ENCODE measurements at places on chromosomes 12 and 14.

GRCh38 chr12:102953221-102953620 lies 4.3 kb upstream of the ASCL1 start:
- DNase-seq = no peak

GRCh38 chr14:100864960-100865681 lies 38.4 kb downstream of the RTL1 start:
- DNase-seq = no peak

- DNase-seq = no peak
These were observed 448.4 kb downstream of the MDGA2 start for GRCh38 chr14:47226877-47227520.

DNA sequence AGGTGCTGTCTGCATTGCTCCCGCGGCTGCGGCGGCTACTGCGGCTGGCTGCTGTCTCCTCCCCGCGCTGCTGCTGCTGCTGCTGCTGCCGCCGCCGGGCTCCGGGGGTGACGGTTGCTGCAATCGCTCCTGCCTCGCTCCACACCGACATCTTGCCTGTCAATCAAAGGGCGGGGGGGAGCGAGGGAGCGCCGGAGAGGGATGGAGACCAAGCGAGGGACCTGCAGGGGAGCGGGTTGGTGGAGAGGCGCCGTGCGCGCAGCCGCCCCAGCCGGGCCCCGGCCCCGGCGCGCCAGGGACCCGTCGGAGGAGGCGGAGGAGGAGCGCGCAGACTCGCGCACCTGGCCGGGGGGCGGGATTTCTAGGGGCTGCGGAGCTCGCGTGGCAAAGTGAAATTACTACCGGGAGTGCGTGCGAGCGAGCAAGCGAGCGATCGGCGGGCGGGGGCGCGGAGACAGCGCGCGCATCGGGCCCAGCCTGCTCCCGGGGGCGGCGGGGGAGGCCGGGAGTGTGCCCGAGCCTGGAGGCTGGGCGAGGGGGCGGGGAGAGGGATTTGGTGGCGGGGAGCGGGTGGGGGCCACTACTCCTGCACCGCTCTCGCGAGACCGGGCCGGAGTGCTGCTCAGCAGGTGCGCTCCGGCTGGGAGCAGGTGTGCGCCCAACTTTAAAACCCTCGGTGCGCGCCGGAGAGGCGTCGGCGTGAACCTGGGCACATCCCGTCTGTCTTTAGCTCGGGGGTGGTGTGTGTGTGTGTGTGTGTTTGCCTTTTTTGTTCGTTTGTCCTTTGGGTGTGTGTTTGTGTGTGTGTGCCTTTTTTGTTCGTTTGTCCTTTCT lies at the start of gene KSR2:
KSR2 (minus strand) TSS at position 165 of the 834 bp plus-strand sequence. CDS start 735 bp downstream, outside the sequence.
- DNase-seq = peak; percentile 62

DNA sequence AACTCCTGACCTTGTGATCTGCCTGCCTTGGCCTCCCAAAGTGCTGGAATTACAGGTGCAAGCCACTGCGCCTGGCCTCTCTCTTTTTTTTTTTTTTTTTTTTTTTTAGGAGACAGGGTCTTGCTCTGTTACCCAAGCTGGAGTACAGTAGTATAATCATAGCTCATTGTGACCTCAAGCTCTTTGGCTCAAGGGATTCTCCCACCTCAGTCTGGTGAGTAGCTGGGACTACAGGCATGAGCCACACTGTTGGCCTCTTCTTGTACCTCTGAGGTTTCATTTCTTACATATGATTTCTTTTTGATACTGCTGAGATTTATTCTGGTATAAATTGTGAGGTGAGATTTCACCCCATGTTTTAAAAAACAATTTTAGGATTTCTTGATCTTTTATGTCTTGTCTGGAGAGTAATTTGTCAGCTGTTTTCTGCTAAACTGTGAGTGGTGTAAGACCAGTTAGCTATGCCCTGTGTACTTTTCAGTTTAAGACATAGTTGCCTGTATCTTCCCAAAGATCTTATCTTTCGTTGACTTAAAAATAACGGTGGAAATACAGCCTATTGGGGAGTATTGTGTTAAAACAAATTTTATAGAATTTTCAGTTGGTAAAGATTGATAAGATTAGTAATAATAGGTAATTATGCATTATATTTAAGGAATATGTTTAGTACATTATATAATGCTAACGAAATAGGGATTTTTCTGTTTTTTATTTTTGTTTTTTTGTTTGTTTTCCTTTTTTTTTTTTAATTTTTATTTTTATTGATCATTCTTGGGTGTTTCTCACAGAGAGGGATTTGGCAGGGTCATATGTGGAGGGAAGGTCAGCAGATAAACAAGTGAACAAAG lies 31.7 kb downstream of the WDR20 start:
- no peak for DNase-seq

- no peak for DNase-seq
These were observed 57.9 kb downstream of the ZFYVE21 start for GRCh38 chr14:103773521-103773920.

- DNase-seq = no peak
These were observed 14.8 kb downstream of the EMP1 start for GRCh38 chr12:13211191-13211858.

DNA sequence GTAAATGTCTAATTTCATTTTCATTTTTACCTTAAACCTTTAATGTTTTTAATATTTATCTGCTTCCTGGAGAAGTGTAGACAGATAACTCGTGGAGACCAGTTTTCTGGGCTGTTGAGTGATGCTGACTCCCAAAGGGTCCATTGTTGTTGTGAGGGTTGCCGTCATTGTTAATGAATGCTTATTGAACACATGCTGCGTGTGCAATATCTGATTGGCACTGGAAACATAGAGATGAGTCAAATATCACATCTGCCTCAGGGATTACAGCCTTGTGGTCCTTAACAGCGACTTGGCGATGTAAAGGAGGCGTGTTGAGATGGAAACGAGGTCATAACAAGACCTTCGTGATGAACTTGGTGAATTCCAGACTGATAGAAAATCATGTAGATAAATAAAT lies 85.9 kb downstream of the FBXW8 start:
- no peak for DNase-seq

DNA sequence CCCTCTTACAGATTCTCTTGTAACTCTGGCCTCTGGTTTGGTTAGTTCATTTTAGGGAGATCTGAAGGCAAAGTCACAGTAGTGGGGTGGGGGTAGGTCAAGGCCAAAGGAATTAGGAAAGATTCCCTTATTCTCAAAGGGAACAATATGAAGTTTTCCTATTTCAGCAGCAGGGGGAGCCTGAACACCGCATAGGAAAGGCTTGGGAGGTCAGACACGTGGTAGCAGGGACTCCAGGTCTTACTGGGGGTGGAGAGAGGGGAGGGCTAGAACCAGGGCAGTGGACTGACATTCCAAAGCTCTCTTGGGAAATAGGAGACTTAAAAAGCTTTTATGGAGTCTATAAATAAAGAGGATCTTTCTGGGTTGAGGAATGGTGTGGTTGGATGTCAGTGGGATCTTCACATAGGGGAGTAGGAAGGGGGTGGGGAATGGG lies 1.3 kb downstream of the ZC3H10 start:
- peak; percentile 54 for DNase-seq

DNA sequence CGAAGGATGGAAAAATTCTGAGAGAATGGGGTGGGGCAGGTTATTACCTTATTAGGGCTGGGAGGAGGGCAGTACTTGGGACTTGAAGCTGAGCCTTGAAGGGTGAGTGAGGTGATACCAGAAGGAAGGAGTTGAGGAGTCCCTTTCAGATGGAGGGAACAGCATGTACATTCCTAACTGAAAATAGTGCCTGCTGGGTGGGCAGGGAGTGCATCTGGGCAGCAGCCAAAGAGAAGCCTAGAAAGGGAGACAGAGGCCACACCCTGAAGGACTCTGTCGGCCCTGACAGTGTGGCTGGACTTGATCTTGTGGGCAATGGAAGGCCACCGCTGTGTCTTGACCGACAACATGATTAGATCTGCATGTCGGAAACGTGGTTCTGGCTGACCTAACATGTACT lies 147.6 kb downstream of the NDUFA12 start:
- no peak for DNase-seq

- no peak for DNase-seq
These were observed 1387.5 kb downstream of the LRFN5 start for GRCh38 chr14:42994051-42994736.

DNA sequence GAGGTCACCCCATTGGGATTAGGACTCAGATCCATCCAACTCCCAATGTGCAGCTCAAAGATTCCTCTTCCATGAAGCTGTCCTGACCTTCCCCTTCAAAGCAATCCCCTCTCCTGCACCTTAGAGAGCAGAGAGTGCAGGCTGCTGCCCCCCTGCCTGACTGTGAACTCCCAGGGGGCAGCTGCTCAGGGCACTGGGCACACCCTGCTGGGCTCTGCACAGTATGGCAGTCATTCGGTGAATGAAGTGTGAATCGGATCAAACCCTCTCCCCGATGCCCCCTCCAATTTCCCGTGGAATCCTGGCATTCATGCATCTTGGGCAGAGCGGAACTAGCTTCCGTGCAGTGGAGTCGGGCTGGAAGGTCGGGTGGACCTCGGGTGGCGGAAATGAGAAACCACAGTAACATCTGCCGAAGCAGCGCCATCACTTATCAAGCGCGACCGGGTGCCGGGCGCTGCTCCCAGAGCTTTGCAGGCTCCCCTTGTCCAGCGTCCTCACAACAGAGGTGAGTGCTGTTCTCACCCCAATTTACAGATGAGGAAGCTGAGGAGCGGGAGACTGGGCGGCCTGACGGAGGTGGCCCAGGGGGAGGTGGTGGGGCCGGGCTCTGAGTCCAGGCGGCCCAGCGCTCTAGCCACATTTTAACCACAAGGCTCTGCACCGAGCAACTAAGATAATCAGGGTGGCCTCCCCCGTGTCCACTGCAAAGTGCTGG lies 14.7 kb downstream of the GALNT9 start:
- no peak for DNase-seq

GRCh38 chr14:55800156-55800785 lies 220.3 kb downstream of the KTN1 start:
- no peak for DNase-seq

DNA sequence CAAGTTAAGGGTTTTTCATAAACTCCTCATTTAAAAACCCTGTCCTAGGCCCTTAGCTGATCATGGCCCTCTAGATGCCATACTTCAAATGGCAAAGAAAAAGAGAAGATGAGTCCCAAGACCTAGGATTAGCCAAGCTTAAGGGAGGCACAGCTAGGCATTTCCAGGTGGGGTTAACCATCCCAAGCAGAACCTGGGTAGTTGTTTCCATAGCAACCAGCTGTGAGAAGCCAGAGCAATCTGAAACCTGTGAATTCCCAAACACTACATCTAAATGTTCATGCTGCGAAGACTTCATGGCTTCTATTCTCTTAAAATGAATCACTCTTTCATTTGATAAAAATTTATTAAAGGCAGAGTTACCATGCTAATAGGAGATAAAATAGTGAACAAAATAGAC lies 372.9 kb downstream of the C12orf50 start:
- DNase-seq = no peak

- no peak for DNase-seq
These were observed 22.3 kb downstream of the SYT1 start for GRCh38 chr12:78886719-78887407.

GRCh38 chr14:68331991-68332390 lies 460.9 kb downstream of the ZFP36L1 start:
- DNase-seq = no peak

DNA sequence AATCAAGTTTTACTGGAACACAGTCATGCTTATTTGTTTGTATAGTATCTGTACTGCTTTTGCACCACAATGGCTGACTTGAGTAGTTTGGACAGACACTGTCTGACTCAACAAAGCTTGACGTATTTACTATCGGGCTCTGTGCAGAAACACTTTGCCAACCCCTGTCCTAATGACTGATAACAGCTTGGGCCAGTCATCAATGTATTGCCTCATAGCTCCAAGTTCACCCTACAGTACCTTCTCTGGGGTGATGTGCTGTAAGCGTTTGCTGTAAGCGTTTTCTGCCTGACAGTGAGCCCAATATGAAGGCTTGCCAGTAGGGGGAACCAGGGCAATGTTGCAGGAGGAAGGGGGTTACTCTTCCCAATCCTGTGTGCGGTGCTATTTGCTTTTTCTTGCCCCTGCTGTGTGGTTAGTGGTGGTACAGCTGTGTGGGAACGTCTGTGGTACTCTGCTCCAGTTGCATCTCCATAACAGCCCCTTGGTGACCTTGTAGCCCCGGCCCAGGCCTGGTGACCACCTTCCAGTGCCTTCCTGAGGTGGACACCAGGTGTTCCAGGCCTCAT lies 5.4 kb upstream of the CCDC177 start:
- no peak for DNase-seq

- DNase-seq = no peak
These were observed 124.4 kb downstream of the TPH2 start for GRCh38 chr12:72063073-72063472.

- DNase-seq = no peak
These were observed at the start of gene GPR65 for GRCh38 chr14:88005050-88005481. Gene GPR65 (plus strand): TSS chr14:88005135. CDS start chr14:88010848, 5,713 bp downstream.

GRCh38 chr12:122130150-122130549 lies 43.9 kb downstream of the IL31 start:
- no peak for DNase-seq

GRCh38 chr14:93008381-93008780 lies 85.4 kb downstream of the CHGA start:
- DNase-seq = no peak

DNA sequence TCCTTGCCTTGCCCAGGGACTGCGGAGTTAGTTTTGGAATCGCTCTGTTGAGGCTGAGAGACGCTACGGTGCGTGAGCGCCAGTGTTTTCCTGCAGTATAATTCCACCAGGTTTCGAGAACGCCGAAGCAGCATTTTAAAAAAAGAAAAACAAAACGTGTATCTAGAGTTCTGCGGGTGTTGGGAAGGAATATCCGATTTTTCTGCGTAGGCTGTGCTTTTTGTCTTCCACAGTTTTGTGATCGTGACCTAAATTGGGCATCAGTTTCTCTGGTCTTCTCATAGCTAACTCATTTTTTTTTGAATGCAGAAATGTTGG lies 778 bp downstream of the DNM1L start:
- no peak for DNase-seq

DNA sequence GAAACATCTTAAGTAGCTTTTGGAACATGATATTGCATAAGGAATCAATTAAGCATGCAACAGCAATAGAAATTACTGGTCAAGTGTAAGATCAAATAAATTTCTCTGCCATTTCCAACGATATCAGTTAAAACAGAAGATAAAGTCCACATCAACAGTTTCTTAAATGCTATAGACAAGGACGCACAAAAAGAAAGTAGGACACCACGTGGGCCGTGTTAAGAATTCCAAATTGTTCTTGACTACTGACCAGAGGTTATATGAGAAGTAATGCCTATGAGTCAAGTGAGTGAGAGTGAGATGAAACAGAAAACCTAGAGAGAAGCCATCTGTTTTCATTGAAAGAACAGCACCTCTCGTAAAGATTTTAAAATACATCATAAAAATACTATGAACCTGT lies 318.2 kb downstream of the TMEM117 start:
- no peak for DNase-seq

- no peak for DNase-seq
These were observed 1301.2 kb upstream of the FLRT2 start for GRCh38 chr14:84228702-84229101.

DNA sequence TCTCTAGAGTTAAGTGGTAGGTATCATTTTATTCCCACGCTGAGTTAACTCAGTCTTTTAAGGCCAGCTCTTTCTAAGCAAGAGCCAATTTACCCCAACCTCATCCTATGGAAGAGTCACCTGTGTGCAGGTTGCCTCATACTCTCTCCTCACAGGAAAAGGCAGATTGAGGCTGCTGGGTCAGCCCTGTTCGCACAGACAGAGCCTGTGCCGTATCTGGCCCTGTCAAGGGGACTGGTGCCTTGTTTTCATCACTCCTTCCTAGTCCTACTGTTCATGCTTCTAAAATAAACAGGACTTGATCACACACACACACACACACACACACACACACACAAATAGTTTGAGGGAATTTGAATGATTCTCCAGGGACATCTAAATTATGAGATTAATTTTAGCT lies 285.0 kb downstream of the SLC6A15 start:
- no peak for DNase-seq

All from GM12892 (cell line).